OCI-LY7 (cell line): ENCODE measurements at places on chromosomes 11 and 22. TPM values are rescaled to one million over a fixed set of nuclear protein-coding genes. Genes with fewer than 3 reads are reported as not detected.

The MMP3 gene
- total RNA-seq = not detected in 2 replicates

The PDE3B gene
- not detected in 2 replicates for total RNA-seq

The BEST1 gene
- 1.9 and 3.3 TPM in 2 replicates for total RNA-seq

The PARVG gene
- total RNA-seq = 7.7 and 8.6 TPM in 2 replicates

The DUSP8 gene
- total RNA-seq = not detected in 2 replicates

The OR2AG1 gene
- total RNA-seq = not detected in 2 replicates

The CHRM1 gene
- total RNA-seq = not detected in 2 replicates

The DGCR6 gene
- total RNA-seq = 1.8 and 4.6 TPM in 2 replicates

The OR51B4 gene
- total RNA-seq = not detected in 2 replicates

The C1QTNF4 gene
- 0.30 TPM in 1 of 2 replicates, not detected in the other for total RNA-seq

The ACTN3 gene
- 0.15 and 0.27 TPM in 2 replicates for total RNA-seq

The OR4C46 gene
- total RNA-seq = not detected in 2 replicates

The OR2D2 gene
- 3.2 and 3.3 TPM in 2 replicates for total RNA-seq

The HPX gene
- total RNA-seq = 1.2 and 5.2 TPM in 2 replicates

The TNNT3 gene
- 4.7 and 5.8 TPM in 2 replicates for total RNA-seq

The CNTN5 gene
- not detected in 2 replicates for total RNA-seq

The C22orf42 gene
- not detected in 2 replicates for total RNA-seq

The SLC17A6 gene
- total RNA-seq = not detected in 2 replicates

The CDC45 gene
- 83.0 and 97.1 TPM in 2 replicates for total RNA-seq

The HBD gene
- total RNA-seq = not detected in 2 replicates

The C11orf42 gene
- total RNA-seq = not detected in 2 replicates

The MRGPRF gene
- total RNA-seq = not detected in 2 replicates

The FAM111B gene
- 38.1 and 39.8 TPM in 2 replicates for total RNA-seq

The GNG3 gene
- total RNA-seq = not detected in 2 replicates

The RIC3 gene
- total RNA-seq = not detected in 2 replicates

The ANO1 gene
- not detected in 2 replicates for total RNA-seq

The OR4D5 gene
- total RNA-seq = not detected in 2 replicates

The SCGB2A2 gene
- total RNA-seq = not detected in 2 replicates
